ENCODE measurements at places on chromosomes 1 and 21.
A peak's percentile ranks its signal among the peaks of the same experiment; 100 is the strongest.

DNA sequence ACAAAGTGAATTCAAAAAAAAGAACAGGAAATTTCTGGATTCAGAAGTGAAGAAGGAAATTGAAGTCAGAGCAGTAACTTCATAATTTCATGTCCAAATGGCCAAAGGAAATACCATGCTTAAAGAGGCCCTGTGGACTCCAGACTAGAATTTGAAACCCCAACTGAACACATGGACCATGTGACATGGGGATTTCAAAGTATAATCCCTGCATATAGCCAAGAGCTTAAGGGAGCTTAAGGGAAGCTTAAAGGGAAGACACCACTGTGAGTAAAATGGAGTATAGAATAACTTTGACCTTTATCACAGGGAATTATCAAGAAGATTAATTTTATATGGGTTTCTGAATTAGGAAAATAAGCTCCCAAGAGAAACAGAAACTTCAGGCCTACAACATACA is 241.8 kb upstream of the POGK start:
- no peaks in the 10 kb centered on the region for H3K4me1 ChIP-seq
- no peaks in the 10 kb centered on the region for H3K27me3 ChIP-seq
- H3K27ac ChIP-seq: no peak overlapping the region
- no peak overlapping the region for H3K4me3 ChIP-seq
- DNase-seq: no peak
- H3K36me3 ChIP-seq: no peaks in the 10 kb centered on the region

DNA sequence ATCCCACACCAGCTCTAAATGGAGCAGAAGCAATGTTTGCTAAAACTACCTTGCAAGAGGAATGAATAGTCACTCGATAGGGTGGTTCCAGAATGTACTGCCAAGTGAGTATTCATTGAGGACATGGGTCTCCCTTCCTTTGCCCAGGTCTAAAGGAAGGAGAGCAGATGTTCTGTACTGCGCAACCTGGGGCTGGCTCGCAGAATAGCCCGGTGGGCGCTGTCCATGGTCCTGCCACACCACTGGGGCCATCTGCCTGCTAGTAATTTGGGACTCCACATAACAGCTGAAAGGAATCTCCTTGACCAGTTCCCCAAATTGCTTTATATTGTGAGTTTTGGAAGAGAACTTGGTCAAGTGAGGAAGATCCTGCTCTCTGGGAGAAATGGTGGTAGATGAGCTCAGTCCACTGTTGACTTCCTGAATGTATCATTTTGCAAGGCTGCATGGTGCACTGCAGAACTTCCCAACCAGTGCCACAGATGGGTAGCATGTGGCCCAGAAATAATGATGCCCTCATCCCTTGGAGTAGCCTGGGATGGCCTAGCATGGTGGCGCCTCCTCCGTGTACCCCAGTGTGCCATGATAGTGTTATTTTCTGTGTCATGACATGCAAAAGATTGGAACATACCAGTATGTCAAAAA is 5.7 kb downstream of the SLC6A17 start:
- peaks cover 44% of the 10 kb centered on the region for H3K27me3 ChIP-seq
- DNase-seq: peak; percentile 56
- no peak overlapping the region for H3K4me3 ChIP-seq
- peaks cover 1% of the 10 kb centered on the region for H3K4me1 ChIP-seq

DNA sequence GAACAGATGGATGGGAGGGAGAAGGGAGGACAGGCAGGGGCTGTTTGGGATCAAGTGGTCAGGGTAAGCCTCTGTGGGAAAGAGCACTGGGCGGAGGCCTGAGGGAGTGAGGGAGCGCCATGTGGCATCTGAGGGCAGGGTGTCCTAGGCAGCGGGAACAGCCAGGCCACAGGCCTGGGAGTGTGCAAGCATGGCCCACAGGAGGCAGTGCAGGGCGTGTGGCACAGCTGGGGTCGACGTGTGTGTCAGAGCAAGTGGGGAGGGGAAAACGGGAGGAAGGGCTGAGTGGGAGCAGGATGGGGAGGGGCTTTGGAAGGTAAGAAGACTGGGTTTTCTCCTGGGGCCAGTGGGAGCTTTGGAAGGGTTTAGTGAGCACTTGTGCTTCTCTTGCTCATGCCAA is 143.4 kb downstream of the SYF2 start:
- H3K27me3 ChIP-seq: peaks cover 85% of the 10 kb centered on the region
- DNase-seq: no peak
- no peak overlapping the region for H3K4me3 ChIP-seq
- H3K4me1 ChIP-seq: no peaks in the 10 kb centered on the region

GRCh38 chr1:94438692-94439276 is 20.6 kb downstream of the ABCD3 start:
- H3K27ac ChIP-seq: no peak overlapping the region
- H3K4me3 ChIP-seq: no peak overlapping the region
- no peaks in the 10 kb centered on the region for H3K36me3 ChIP-seq
- H3K4me1 ChIP-seq: peaks cover 1% of the 10 kb centered on the region
- H3K27me3 ChIP-seq: no peaks in the 10 kb centered on the region

DNA sequence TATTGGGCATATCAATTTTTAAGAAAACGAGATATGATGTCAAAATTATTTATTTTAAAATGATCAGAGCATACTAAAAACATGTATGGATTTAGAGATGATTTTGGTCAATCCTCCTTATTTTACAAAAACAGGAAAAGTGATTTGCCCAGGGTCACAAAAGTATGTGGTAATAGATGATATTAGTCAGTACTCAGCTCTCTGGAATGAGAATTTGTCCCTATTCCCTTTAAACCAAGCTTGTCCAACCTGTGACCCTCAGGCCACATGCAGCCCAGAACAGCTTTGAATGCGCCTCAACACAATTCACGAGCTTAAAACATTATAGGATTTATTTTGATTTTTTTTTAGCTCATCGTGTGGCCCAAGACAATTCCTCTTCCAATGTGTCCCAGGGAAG is 104.7 kb downstream of the AKT3 start:
- H3K4me1 ChIP-seq: no peaks in the 10 kb centered on the region
- no peaks in the 10 kb centered on the region for H3K36me3 ChIP-seq
- no peak overlapping the region for H3K27ac ChIP-seq
- no peak overlapping the region for H3K4me3 ChIP-seq
- H3K27me3 ChIP-seq: no peaks in the 10 kb centered on the region
- peak; percentile 22 for DNase-seq

DNA sequence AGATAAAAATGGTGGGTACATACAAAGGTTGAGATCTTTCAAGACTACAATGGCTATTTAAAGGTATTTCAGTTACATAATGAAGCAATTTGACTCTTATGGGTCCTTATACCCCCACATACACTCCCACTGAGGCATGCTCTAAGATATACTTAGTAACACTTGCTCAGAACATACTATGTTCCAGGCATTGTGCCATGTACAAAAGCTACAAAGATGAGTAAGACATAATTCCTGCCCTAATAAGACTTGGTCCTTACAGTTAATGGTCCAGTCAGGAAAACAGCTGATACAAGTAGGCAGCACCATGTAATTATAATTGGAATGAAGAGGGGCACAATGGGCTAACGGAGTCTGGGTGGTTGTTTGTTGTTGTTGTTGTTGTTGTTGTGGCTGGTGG is 166.7 kb upstream of the BEND5 start:
- no peaks in the 10 kb centered on the region for H3K36me3 ChIP-seq
- no peaks in the 10 kb centered on the region for H3K27me3 ChIP-seq
- no peak overlapping the region for H3K27ac ChIP-seq
- no peak overlapping the region for H3K4me3 ChIP-seq

DNA sequence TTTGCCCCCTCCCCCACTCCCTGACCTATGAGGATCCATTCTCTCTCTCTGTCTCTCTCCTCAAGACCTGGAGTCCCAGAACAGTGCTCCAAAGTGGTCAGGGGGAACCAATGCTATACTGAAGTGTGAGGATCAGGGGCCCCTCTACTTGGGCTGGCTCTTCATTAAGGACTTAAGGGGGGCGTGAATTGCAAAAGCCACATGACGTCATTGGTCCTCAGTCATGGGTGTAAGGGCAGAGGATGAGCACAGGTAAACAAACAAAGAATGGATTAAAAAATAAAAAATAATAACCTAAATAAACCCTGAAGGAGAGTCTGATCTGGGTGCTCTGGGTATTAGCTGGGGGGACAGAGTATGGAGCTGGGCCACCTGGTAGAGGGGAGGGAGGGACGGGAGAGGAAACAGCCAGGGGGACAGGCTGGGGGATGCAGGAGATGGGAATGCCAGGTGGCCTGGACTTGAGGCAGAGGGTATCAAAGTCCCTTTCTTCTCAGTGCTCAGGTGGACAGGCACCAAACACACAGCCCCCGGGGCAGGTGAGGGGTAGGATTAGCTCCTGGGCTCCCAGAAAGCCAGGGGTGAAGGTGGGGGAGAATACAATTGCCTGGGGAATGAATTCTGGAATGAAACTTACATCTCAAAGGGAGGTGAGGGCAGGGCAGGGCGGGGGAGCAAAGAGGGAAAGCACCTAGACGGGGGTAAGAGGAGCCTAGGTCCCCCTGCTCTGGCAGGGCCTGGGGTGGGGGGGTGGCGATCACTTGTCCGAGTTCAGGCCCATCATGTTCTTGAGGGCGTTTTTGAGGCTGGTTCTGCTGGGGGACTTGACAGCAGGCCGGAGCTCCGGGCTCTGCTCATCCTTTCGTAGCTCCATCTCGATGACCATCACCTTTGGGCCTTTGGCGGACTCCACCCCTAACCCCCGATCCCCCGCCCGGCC is 4.6 kb downstream of the MPZ start:
- peak overlapping the region; percentile 47 for H3K4me3 ChIP-seq
- H3K27me3 ChIP-seq: no peaks in the 10 kb centered on the region
- no peaks in the 10 kb centered on the region for H3K36me3 ChIP-seq
- peaks cover 14% of the 10 kb centered on the region for H3K4me1 ChIP-seq
- no peak for DNase-seq

DNA sequence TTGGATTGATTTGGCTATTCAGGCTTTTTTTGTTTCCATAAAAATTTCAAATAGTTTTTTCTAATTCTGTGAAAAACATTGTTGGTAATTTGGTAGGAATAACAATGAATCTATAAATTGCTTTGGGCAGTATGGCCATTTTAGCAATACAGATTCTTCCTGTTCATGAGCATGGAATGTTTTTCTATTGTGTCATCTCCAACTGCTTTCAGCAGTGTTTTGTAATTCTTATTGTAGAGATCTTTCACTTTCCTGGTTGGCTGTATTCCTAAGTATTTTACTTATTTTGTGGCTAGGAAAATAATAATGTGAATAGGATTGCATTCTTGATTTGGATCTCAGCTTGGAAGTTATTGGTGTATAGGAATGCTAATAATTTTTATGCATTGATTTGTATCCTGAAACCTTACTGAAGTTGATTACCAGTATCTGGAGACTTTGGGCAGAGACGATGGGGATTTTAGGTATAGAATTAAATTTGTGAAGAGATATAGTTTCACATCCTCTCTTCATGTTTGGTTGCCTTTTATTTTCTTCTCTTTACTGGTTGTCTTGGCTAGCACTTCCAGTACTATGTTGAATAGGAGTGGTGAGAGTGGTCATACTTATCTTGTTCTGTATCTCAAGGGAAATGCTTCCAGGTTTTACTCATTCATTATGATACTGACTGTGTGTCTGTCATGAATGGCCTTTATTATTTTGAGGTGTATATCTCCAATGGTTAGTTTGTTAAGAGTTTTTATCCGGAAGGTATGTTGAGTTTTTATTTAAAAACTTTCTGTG is 57.3 kb downstream of the DRAM2 start:
- no peak overlapping the region for H3K4me3 ChIP-seq
- no peaks in the 10 kb centered on the region for H3K36me3 ChIP-seq
- H3K27me3 ChIP-seq: no peaks in the 10 kb centered on the region
- no peaks in the 10 kb centered on the region for H3K4me1 ChIP-seq

DNA sequence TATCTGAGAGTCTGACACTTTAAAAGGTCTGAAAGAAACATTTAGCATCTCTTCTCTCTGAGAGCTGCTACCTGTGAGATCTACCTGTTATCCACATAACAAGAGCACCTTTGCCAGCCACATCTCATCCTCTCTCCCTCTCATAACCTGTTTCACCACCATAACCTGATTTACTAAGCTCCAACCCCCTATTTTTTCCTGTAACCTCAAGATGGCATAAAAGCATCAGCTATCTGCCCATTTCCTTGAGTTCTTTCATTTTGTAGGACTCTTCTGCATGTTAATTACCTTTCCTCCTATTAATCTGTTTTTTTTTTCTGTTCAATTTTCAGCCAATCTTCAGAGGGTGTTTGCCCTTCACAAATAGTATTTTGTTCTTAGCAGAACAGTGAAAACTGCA is 136.5 kb upstream of the KCNK1 start:
- no peaks in the 10 kb centered on the region for H3K36me3 ChIP-seq
- H3K27ac ChIP-seq: no peak overlapping the region
- no peaks in the 10 kb centered on the region for H3K4me1 ChIP-seq
- DNase-seq: no peak
- no peak overlapping the region for H3K4me3 ChIP-seq
- H3K27me3 ChIP-seq: no peaks in the 10 kb centered on the region

DNA sequence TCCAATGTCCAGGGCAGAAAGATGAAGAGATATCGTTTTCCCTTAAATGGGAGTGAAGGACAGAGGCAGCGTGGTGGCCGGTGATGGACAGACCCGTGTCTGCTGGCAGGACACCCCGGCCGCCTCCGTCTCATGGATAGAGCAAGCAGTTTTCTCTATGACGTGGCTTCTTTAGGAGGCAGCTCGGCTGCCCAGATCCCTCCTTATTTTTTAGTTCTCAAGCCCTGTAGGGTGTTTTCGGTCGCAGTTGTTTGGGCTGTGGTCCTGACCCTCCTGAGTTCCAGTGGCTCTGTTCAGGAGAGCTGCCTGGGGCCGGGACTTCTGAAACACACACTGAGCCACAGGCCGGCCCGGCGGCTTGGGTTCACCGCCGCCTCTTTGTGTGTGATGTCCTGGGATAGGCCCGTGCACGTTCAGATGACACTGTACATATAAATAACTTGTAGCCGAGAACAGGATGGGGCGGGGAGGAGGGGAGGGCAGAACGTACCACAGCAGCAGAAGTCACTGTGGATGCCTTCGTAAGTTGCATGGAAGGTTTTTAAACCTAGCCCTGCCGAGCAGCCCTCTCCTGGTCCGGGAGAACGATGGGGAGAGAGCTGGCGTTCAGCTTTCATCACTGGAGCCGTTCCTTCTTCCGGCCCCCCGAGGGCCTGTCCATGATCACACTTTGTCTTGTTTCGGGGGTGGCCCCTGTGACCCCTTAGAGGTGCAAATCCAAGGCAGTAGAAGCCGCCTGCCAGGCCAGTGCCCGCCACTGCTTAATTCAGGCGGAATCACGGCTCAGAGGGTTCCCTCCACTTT is 65.2 kb downstream of the SIK1 start:
- peaks cover 11% of the 10 kb centered on the region for H3K27me3 ChIP-seq
- H3K4me3 ChIP-seq: peak overlapping the region; percentile 43
- peak; percentile 35 for DNase-seq
- H3K4me1 ChIP-seq: peaks cover 5% of the 10 kb centered on the region
- H3K27ac ChIP-seq: no peak overlapping the region

- H3K27me3 ChIP-seq: no peaks in the 10 kb centered on the region
- H3K4me3 ChIP-seq: no peak overlapping the region
- peaks cover 50% of the 10 kb centered on the region for H3K36me3 ChIP-seq
- peaks cover 24% of the 10 kb centered on the region for H3K4me1 ChIP-seq
- no peak for DNase-seq
These were observed 157.9 kb downstream of the PEX14 start for GRCh38 chr1:10632691-10633090.

- no peaks in the 10 kb centered on the region for H3K36me3 ChIP-seq
- H3K4me3 ChIP-seq: no peak overlapping the region
- H3K27me3 ChIP-seq: no peaks in the 10 kb centered on the region
- DNase-seq: peak; percentile 51
- no peak overlapping the region for H3K27ac ChIP-seq
These were observed 37.6 kb upstream of the CLIC4 start for GRCh38 chr1:24707687-24708086.
